Sciatic nerve (tissue), 2 donors: ENCODE measurements at places on chromosomes 13 and 19. TPM values are rescaled to one million over a fixed set of nuclear protein-coding genes. Genes with fewer than 3 reads are reported as not detected.
A peak's percentile ranks its signal among the peaks of the same experiment; 100 is the strongest.

GRCh38 chr19:13146763-13147563, 3.2 kb downstream of the STX10 start:
- no peak for DNase-seq

DCLK1 gene
- 55.5 TPM for total RNA-seq

SLC10A2 gene
- not detected for total RNA-seq

DNA sequence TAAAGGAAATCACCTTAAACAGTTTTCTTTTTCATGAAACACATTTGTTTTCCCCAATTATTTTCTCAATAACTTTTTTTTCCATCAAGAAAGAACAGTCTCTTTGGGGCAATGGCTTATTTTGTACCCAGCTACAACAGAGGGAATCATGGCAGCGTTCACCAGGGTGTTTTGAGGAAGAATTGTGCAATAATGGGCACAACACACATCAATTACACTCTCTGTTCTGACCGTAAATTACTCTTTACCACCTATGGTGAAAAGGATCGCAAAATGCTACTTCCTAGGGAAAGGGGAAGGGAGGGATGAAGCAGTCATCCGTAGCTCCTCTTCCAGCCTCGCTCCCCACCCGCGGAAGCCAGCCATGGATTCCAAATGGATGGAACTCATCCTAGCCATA, 38.6 kb downstream of the TMTC4 start:
- no peak for DNase-seq

GRCh38 chr13:112233716-112234115, 142.4 kb upstream of the SPACA7 start:
- DNase-seq: peak; percentile 8

DNA sequence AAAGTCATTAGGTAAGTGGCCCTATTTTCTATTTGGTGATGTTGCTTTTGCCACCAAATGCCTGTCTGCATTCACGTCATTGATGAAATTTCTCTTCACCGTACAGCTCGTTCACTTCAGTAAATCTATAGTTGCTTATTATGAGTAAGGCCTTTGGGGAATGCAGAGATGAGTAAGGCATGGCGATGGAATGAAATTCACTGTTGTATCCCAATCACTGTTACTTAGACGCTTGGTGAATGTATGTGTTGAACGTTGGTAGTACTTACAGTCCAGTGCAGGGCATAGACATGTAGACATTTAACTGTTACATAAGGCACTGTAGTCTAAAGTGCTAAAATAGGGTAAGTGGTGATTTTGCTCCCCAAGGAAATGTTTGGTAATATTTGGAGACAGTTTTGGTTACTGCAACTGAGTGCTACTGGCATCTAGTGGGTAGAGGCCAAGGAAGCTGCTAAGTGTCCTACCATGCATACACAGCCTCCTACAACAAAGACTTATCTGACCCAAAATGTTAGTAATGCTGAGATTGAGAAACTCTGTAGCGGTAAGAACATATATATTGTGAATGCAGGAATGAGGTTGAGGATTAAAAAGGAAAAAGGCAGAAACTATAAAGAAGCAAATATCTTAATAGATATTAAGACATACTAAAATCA, 5.8 kb downstream of the AKAP11 start:
- DNase-seq: no peak
